ENCODE measurements at places on chromosomes 3 and 15. TPM values are rescaled to one million over a fixed set of nuclear protein-coding genes. Genes with fewer than 3 reads are reported as not detected.

DNA sequence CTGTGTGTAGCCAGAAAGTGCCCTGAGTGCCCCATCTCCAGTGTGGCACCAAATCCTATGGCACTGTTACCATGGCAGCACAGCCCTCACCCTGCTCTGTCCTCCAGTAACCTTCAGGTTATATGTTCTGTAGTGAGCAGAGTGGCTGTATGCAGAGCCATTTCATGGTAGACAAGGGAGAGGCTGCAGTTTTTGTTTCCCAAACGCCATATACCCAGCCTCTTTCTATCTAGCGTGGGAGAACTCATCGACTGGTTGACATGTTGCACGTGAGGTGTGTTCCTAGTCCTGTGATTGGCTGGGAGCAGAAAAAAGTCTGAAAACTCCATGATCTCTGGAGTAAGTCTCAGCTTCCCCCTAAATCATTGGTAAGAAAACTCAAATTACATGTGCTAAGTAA is 2.0 kb downstream of the SIDT1 start:
- no peak overlapping the region for H3K27ac ChIP-seq
- no peak for DNase-seq
- H3K4me1 ChIP-seq, result peaks cover 20% of the 10 kb centered on the region
- no peak overlapping the region for H3K4me3 ChIP-seq
- no peaks in the 10 kb centered on the region for H3K36me3 ChIP-seq

The RTP4 gene
- polyA plus RNA-seq, result 0.38 TPM

GRCh38 chr3:184543843-184544512 is 17.6 kb upstream of the EPHB3 start:
- no peaks in the 10 kb centered on the region for H3K36me3 ChIP-seq
- DNase-seq, result no peak
- H3K27me3 ChIP-seq, result peaks cover 7% of the 10 kb centered on the region
- H3K4me3 ChIP-seq, result no peak overlapping the region
- H3K27ac ChIP-seq, result no peak overlapping the region
- H3K4me1 ChIP-seq, result no peaks in the 10 kb centered on the region

DNA sequence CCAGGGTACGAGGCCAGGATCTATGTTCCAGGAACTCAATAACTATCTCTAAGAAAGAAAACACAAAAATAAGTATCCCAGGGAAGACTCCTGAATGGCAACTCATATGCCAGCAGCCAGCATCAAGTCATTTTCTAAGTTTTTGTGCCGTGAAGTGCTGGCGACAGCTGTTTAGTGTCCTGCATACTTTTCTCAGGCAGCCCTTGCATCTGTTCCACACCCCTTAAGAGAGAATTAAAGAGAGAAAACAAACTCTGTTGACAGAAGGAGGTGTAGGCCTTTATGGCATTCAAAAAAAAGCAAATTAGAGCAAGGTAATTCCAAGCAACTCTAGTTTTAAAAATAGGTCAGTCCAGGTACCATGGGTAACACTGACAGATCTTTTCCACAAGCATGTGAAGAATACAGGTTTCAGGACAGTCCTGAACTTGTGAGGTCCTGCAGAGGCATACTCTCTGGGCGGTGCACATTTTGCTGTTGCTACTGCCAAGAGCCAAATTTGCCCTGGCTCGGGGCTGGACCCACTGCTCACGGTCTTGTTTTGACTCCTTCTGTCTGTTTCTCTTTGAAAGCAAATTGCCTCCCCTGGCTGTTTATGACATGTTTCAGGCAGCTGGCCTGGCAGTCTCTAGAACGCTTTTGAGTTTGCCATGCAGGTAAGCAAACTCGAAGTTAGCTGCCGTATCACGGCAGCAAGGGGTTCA is 252.1 kb upstream of the ADAMTS9 start:
- no peaks in the 10 kb centered on the region for H3K36me3 ChIP-seq
- H3K4me1 ChIP-seq, result peaks cover 6% of the 10 kb centered on the region
- no peak overlapping the region for H3K27ac ChIP-seq
- DNase-seq, result no peak
- H3K4me3 ChIP-seq, result no peak overlapping the region

- DNase-seq, result no peak
- no peak overlapping the region for H3K27ac ChIP-seq
- no peaks in the 10 kb centered on the region for H3K27me3 ChIP-seq
- H3K36me3 ChIP-seq, result no peaks in the 10 kb centered on the region
- H3K4me3 ChIP-seq, result no peak overlapping the region
Measured at GRCh38 chr3:108897883-108898282, 55.8 kb downstream of the GUCA1C start.

DNA sequence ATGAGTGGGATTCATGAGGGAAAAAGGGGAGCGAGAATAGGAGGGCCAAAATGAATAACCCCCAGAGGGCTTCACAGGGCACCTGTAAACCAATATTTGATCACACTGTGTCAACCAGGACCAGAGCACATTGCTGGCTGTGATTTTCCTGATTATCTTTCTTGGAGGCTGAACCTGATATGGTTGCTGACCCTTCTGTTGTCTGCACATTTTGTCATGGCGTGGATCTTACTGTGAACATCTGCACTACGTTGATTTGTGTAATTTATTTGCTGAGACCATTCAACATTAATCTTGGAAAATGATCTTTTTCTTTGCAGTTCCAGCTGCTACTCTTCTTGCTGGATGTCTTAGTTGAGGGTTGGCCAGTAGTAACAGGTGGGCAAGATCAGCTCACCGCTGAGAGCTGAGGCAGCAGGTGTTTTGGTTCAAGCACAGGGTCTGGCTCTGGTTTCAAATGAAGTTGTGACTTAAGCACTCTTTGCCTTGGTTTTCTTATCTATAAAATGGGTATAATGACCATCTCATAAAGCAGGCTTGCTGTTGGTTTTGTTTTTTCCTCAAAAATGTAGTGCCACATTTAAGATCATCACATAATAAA is 61.2 kb downstream of the ARHGEF26 start:
- H3K36me3 ChIP-seq, result no peaks in the 10 kb centered on the region
- no peak for DNase-seq
- H3K27me3 ChIP-seq, result no peaks in the 10 kb centered on the region
- no peak overlapping the region for H3K4me3 ChIP-seq
- no peaks in the 10 kb centered on the region for H3K4me1 ChIP-seq

The KBTBD12 gene
- polyA plus RNA-seq, result not detected

The APOD gene
- polyA plus RNA-seq, result not detected

- no peak overlapping the region for H3K27ac ChIP-seq
- no peak for DNase-seq
- no peaks in the 10 kb centered on the region for H3K4me1 ChIP-seq
Measured at GRCh38 chr3:129567939-129568338, 25.0 kb downstream of the H1-8 start.

The NMNAT3 gene
- polyA plus RNA-seq, result 1.5 TPM

- peaks cover 12% of the 10 kb centered on the region for H3K4me1 ChIP-seq
- no peaks in the 10 kb centered on the region for H3K36me3 ChIP-seq
- no peak for DNase-seq
- no peak overlapping the region for H3K27ac ChIP-seq
Measured at GRCh38 chr3:122298239-122298638, 26.8 kb upstream of the CSTA start.

DNA sequence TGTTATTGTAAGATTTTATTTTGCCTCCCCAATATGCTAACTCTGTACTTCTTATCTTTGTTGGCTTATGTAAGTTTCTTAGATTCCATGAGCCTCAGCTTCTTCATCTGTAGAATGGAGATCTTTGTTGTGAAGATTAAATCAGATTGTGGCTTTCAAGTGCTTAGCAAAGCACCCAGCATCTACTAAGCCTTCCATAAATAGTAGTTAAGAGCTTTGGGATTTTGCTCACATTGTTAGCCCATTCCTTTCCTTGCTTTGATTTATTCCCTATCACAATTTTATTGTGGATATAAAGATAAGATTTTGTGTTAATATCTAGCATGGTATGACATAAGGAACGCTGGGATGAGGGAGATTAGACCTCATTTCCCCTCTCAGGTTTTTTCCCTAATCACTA is 501.4 kb downstream of the PYDC2 start:
- no peak overlapping the region for H3K4me3 ChIP-seq
- H3K27me3 ChIP-seq, result no peaks in the 10 kb centered on the region
- DNase-seq, result no peak
- H3K4me1 ChIP-seq, result no peaks in the 10 kb centered on the region

DNA sequence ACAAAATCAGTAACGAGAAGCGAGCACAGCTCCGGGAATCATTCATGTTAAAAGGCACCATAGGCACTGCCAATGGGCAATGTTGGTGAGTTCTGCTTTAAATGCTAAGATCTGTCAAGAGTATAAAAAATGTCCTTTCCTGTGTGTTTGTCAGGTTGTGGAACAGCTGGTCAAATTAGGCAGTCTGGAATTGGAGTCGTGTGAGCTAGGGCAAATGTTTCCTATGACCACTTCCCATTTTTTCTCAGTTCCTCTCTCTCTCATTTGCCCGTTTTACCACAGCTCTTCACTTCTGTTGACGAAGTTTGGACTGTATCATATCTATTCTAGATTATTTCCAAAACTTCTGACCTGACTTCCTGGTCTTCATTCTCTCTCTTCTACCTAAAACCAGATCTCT is 60.8 kb upstream of the GOLIM4 start:
- H3K27me3 ChIP-seq, result no peaks in the 10 kb centered on the region
- H3K36me3 ChIP-seq, result no peaks in the 10 kb centered on the region
- no peak for DNase-seq

- DNase-seq, result no peak
- peaks cover 3% of the 10 kb centered on the region for H3K4me1 ChIP-seq
- no peak overlapping the region for H3K4me3 ChIP-seq
- H3K36me3 ChIP-seq, result no peaks in the 10 kb centered on the region
Measured at GRCh38 chr3:79521221-79521848, 246.5 kb downstream of the ROBO1 start.

The TRIM42 gene
- polyA plus RNA-seq, result not detected

The ACP3 gene
- 1.0 TPM for polyA plus RNA-seq

The ARRDC4 gene
- 23.1 TPM for polyA plus RNA-seq

The ATP6V1A gene
- 35.8 TPM for polyA plus RNA-seq

The PTH1R gene
- not detected for polyA plus RNA-seq

GRCh38 chr15:25862071-25862471 is 1.1 kb downstream of the ATP10A start:
- H3K4me3 ChIP-seq, result no peak overlapping the region
- H3K27ac ChIP-seq, result no peak overlapping the region
- no peak for DNase-seq
- H3K27me3 ChIP-seq, result peaks cover 16% of the 10 kb centered on the region

The MUSTN1 gene
- not detected for polyA plus RNA-seq

The SUSD5 gene
- polyA plus RNA-seq, result 0.09 TPM

GRCh38 chr15:71110405-71111180 is 4.7 kb upstream of the THSD4 start:
- no peaks in the 10 kb centered on the region for H3K27me3 ChIP-seq
- DNase-seq, result no peak
- no peak overlapping the region for H3K27ac ChIP-seq
- H3K4me3 ChIP-seq, result no peak overlapping the region
- H3K36me3 ChIP-seq, result no peaks in the 10 kb centered on the region
- peaks cover 34% of the 10 kb centered on the region for H3K4me1 ChIP-seq

The GOLGA8G gene
- not detected for polyA plus RNA-seq

The MAP1A gene
- polyA plus RNA-seq, result 0.18 TPM

DNA sequence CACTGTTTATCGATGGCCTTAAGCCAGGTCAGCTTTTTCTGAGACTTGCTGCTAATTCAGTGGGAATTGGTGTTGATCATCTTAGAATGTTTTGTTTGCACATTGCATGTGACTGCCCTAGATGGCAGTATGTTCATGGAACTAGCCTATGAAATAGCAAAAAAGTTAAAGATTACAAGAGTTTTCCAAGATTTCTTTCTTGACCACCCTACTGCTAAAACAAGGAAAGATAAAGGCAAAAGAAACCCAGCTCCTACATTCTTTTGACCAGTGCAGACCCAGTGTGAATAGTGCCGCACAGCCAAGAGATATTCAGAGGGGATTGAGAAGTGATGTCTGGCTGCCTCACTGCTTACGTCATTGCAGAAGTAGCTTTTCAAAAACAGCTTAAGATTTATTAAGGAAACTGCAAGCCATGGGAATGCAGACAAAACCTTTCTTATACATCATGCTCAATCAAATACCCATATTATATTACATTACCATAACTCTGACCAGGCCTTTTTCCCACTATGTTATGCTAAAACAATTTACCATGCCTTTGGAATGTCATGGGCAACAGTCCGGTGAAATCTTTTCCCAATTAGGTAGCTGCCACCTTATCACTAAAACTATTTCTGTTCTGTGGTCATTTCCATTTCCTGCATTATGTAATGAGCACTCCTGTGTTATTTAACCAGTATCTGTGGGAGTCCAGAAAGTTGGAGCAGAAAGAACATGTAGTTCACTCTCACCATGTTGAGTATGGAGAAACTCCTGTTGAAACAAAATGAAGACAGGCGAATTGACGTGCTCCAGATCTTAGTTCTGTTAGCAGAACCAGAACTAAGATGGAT is 6.0 kb downstream of the PHLDB2 start:
- H3K4me1 ChIP-seq, result peaks cover 43% of the 10 kb centered on the region
- H3K27me3 ChIP-seq, result no peaks in the 10 kb centered on the region
- no peak for DNase-seq
- no peak overlapping the region for H3K4me3 ChIP-seq

The STRIT1 gene
- not detected for polyA plus RNA-seq

Data from keratinocyte (primary cell).